ENCODE measurements at places on chromosomes 6 and 20.

GRCh38 chr6:16302721-16303552 lies 64.5 kb downstream of the GMPR start:
- DNase-seq: no peak

GRCh38 chr6:129637340-129638054 lies 72.5 kb downstream of the ARHGAP18 start:
- no peak for DNase-seq

DNA sequence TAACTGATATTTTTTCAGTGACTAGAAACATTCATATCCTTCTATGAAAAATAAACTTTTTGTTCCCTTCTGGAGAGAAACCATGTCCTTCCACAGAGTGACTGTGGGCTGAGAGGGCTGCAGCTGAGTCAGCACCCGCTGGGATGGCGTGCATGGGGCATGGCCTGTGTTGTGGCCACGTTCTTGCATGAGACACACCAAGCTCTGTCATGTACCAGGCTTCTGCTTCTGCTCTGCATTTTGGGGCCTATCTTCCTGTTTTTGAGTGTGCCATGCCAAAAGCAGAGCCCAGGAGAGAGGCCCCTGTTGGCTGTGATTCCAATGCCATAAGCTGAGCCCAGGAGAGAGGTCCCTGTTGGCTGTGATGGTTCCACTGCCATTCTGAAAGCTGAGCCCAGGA lies 10.8 kb downstream of the APMAP start:
- DNase-seq: no peak

- DNase-seq: no peak
These were observed 24.4 kb upstream of the ARID1B start for GRCh38 chr6:156752666-156753301.

- no peak for DNase-seq
These were observed 87.2 kb downstream of the FKBP5 start for GRCh38 chr6:35601331-35602132.

DNA sequence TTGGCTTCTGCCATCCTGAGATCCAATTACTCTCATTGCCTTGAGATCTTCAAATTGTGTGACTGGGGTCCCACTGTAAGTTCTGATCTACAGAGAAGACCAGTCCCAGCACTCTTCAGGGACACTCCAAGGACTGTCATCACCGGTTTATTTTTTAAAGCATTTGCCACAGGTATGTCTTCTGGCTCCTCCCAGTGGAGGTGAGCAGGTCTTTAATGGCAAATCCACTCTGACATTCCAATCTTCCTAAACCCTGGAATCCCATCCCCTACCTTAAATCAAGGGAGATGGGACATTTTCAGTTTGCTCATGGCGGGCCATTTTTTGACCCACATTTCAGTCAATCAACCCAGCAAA lies 35.2 kb upstream of the IYD start:
- no peak for DNase-seq

GRCh38 chr6:132872923-132873322 lies 58.6 kb downstream of the RPS12 start:
- DNase-seq: no peak

GRCh38 chr6:122033564-122034181 lies 365.8 kb upstream of the HSF2 start:
- peak; percentile 54 for DNase-seq

DNA sequence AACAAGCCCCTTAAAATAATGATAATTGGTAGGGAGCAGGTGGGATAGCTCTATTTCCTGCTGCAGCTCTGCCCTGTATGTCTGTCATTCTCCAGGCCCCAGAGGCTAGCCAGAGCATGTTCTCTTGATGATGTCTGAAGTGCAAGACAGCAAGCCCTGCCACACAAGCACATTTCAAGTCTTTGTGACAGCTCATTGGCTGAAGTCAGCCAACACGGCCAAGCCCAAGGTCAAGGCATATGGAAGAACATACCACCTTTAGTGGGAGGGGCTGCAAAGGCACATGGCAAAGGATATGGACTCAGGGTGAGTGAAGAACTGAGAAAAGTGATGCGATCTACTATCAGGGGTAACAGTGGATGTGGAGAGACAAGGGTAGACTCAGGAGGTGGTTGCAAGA lies 116.1 kb downstream of the PRND start:
- no peak for DNase-seq

- no peak for DNase-seq
These were observed 73.1 kb downstream of the ANKRD60 start for GRCh38 chr20:58155148-58155925.

DNA sequence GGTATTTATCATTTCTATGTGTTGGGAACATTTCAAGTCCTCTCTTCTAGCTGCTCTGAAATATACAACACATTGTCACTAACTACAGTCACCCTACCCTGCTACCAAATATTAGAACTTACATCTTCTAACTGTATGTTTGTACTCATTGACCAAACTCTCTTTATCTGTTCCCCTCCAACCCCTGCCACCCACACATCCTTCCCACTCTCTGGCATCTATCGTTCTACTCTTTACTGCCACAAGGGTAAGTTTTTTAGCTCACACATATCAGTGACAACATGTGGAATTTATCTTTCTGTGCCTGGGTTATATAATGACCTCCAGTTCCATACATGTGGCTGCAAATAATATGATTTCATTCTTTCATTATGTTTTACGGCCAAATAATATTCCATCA lies 171.9 kb downstream of the GMDS start:
- no peak for DNase-seq

- DNase-seq: no peak
These were observed 31.8 kb downstream of the RNF146 start for GRCh38 chr6:127298475-127298874.

DNA sequence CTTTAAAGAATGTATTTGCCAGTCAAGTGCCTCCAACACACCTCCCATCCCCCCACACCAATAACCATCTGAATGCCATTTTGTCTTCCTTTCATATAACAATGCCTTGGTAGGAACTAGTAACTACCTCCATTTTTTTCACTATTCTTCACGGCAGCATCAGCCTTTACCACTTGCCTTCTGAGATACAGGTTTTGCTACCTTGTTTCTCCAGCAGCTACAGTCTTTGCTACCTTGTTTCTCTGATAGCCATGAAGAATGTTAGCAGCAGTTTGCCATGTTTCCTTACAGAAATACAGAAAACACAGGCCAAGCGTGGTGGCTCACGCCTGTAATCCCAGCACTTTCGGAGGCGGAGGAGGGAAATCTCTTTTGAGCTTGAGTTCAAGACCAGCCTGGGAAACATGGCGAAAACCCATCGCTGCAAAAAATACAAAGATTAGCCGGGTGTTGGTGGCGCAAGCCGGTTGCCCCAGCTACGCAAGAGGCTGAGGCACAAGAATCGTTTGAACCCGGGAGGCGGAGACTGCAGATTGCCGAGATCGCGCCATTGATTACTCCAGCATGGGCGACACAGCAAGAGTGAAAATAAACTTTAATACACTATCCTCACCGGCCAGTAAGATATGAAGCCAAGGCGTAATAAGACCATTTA lies 100.9 kb downstream of the HFE start:
- no peak for DNase-seq

DNA sequence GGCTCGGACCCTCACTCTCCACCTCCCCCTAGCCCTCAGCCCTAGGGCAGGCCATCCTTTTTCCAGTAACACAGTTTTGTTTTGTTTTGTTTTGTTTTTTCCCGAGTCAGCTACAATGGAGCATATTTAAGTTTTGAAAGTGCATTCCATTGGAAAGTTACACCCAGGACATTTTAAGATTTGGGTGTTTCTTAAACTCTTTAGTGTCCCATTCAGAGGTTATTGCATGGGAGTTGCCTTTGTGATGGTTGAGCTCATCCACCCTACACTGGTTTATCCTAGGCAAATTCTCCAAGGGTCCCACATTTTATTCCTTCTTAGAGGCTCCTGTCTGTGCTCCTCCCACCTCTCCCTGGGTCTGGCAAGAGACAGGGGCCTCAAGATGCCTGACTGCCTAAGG lies 58.9 kb downstream of the THBS2 start:
- no peak for DNase-seq

DNA sequence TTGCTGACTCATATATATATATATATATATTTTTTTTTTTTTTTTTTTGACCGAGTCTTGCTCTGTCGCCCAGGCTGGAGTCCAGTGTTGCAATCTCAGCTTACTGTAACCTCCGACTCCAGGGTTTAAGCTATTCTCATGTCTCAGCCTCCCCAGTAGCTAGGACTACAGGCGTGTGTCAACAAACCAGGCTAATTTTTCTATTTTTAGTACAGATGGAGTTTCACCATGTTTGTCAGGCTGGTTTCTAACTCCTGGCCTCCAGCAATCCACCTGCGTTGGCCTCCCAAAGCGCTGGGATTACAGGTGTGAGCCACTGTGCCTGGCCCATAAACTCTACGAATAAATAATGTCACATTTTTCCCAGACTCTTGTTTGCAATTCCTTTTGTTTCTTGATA lies 4.8 kb downstream of the LRP11 start:
- DNase-seq: no peak

DNA sequence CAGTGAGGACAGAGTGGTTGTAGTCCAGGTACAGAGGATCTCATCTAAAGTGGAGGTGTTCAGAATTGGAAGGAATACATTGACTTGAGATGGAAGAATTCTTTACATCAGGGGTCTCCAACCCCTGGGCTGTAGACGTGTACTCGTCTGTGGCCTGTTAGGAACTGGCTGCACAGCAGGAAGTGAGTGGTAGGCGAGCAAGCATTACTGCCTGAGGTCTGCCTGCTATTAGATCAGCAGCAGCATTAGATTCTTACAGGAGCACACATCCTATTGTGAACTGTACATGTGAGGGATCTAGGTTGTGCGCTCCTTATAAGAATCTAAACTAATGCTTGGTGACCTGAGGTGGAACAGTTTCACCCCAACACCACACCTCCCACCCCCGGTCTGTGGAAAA lies 121.1 kb downstream of the CDKAL1 start:
- DNase-seq: no peak

GRCh38 chr20:53736757-53737395 lies 143.2 kb upstream of the ZNF217 start:
- no peak for DNase-seq

DNA sequence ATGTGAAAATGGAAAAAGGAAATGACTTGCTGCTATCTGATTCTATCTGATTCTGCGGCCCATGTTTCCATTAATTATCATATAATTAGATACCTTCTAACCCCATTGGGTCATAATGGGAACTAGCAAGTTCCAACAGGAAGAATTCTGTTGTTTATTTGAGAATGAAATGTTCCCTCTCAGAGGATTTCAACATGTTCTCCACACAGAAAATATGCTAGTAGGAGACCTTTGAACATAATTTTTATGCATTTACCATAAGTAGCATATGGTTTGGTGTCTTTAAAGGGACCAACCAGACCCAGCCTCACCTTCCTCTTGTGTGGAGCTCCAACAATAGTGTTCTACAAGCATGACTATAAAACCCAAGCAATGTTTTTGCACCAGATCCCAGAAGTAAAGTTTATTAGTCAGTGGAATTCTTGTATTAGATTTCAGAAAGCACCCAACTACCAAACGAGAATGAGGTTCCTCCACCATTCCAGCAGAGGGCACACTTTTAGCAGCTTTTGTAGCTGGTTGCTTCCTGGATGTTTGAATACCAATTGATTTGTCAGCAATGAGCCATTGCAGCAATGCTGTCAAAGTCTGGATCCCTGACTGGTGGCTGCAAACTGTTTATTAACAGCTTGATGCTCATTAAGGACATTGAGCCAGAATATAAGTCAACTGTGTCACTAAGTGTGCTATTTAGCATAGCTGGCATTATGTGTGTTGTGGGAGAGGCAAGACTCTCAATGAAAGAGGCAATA lies 143.6 kb upstream of the GJE1 start:
- peak; percentile 68 for DNase-seq

- DNase-seq: no peak
These were observed 473.1 kb upstream of the GJE1 start for GRCh38 chr6:141659582-141659981.

DNA sequence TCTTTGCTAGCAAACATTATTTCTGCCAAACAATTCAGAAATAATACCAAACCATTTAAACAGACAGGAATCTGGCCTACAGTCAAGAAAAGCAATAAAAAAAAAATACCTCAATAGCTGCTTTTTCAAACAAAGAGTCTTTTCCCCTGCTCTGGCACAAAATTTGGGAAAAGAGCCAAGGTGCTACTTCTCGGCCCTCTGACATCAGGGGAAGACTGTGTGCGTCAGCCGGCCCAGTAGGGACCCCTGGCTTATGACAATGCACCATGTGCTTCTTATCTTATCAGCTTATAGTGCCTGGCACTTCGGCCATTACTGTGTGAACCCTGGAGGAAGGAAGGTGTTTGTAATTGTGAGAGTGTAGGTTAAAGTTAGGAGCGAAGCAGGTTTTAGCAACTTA lies 89.4 kb downstream of the PDE10A start:
- no peak for DNase-seq

GRCh38 chr20:19620446-19620845 lies 137.6 kb upstream of the RIN2 start:
- DNase-seq: no peak

DNA sequence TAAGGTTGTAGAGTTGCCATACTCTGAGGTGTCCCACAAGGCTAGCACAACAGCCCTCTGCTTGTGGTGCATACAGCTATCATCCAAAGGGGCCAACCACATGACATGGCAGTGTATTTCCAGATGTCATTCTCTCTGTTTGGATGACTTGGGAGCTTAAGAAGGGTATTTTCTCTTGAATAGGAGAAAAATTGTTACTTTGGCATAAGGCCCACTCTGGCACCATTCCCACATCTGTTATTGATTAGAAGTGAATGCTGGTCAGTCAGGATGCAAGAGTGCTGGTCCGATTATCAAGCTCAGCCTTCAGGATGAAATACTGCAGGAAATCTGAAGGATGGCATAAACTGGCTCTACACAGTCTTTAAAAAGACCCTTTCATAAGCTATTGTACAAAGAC lies 83.6 kb upstream of the C20orf144 start:
- DNase-seq: no peak

DNA sequence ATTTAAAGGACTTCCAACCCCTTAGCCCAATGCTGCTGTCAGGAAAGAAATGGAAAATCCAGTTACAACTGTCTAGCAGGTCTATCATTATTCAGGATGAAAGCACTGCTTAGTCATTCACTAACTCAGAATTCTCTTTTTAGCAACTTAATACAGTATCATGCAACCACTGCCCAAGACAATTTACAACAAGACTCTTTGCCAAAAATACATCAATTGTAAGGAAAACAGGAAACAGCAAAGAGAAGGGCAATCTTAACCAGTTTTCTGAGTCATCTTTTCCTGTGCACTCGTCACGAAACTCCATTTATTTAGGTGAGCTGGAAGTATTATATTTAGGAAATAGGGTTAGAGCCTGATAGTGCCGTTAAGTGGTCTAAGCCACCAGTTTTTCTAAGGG lies 1197.7 kb upstream of the CITED2 start:
- peak; percentile 73 for DNase-seq

DNA sequence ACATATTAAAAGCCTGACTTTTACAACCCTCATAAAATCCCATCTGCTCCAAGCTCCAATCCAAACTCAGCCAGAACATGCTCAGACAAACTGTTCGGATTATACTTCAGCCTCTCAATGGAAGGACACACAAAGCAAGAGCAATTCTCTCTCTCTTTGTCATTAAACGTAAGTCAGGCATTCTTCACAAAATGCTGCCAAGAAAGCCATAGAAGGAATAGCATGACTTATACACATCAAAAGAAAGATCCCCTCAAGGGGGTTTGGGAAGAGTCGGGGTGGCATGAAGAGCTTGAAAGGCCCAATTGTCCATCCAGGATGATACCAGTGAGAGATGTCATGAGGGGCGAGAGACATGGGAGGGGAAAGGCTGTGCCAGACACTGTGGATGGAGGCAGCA lies 268.9 kb downstream of the PREX1 start:
- DNase-seq: no peak
